ENCODE measurements at places on chromosomes 7 and 10.

DNA sequence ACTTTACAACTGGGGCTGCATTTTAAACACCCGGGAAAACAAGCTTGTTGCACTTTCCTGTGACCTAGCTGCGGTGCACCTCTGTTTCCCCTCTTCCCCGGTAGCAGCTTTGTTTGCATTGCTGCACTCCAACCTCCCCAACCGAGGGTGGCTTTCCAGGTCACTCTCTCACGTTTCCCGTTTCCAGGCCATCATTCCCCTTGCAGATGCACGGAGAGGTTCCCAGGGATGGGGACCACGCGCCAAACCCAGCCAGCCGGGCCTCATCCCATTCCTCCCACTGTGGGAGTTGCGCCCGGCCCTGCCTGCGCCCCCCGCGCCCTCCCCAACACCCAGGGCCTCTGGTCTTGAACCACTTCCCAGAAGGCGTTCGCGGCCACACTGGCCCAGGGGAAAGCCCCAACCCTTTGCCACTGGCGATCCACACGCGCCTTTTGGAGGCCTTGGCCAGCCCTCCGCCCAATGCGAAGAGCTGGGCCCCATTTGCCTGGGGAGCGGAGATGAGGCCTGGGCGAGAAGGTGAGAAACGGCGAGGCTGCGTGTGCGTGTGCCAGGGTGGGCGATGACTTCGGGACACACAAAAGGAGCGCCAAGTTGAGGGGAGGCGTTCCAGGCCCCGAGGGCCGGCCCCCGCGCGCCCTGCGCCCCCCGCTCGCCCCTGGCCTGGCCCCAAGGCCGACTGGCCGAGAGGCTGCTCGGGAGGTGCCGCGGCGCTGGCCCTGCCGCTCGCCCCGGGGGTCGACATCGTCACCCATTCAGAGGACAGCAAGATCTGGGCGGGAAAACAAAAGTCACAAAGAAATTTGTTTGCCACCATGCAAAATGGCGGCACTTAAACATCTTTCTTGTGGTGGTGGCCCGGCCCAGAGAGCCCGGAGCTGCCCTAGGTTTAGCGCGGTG lies 15.9 kb downstream of the SKIDA1 start:
- DNase-seq, result no peak

DNA sequence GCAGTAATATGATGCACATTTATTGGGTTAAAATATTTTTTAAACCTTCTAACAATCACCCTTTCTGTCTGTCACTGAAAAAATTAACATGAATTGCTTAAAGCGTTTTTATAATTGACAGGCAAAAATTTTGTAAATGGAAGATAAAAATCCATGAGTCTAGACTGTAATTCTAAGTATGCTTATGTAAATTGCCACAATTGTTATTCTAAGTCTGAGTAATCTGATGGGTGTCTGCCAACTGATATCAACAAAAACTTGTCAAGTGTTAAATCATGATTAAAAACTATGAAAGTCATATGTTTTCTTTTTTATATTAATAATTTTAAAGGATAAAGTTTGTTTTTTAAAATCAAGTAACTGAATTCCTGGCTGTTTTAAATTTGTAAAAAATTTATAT lies 208.2 kb downstream of the CDK14 start:
- no peak for DNase-seq

DNA sequence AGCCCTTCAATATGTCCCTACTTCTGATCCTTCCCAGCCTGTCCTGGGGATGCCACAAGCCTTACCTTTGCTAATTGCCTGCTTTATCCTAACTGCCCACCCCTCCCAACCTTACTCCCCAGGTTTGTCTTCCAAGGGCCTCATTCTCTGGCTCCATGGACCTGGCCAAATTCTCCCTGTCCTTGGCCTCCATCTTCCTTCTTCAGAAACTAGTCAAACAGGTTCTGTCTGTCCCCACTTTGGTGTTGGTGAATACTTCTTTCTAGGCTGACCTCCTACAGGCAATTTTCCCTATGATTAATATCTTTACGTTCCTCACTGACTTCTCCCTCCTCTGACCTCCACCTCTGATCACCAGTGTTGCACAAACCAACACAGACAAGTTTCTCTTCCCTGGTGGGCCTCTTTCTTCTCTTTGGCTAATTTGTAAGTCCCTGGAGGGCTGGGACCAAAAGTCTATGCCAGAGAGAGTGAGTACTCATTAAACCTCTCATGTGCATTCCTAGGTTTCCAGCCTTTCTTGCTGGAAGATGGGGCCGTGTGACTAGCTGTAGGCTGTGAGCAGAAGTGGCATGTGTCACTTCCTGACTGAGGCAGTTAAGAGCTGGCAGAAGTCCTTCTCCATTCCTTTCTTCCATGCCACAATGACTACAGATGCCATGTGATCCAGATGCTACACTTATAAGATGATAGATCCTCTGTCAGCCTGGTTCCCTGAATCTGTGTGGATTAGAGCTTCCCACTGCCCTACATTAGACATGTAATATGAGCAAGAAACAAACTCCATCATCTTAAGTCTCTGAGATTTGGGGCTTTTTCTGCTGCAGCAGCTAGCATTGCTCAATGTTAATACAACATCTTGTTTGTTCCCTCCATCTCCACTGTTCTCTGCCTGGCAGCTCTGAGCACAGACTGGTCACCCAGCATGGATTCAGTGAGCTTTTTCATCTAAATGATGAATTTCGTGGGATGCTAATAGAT lies 382.7 kb downstream of the RPS24 start:
- DNase-seq, result no peak

- DNase-seq, result no peak
These were observed 17.0 kb upstream of the SH3PXD2A start for GRCh38 chr10:103872137-103872931.

DNA sequence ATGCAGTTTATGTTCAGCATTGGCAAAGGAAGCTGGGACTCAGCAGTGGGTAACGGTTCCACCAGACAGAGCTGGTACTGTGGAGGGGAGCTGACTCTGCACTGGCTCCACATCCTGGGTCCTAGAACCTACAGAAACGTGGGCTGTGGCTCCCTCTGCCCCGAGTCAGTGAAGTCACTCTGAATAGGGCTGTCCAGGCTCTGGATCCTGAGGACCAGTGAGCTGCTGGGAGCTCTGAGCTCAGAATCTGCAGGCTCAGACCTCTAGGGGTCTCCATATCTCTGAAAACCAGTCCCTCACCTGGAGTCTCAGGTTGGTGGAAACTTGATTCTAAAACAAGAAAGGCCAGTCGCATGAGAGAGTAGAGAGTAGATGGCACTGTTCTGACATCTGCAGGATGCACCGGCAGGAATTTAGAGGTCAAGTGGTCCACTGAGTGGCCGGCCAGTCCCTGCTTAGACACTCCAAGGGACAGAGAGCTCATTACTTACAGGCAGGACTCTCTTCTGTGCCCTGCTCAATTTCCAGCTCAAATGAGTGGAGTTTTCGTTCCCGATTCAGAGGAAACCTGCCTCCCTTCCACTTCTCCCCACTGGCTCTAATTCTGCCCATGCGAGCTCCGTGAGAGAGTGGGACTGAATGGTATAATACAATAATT lies 18.6 kb downstream of the NPFFR1 start:
- no peak for DNase-seq
